ENCODE measurements at places on chromosomes 6 and 20. TPM values are rescaled to one million over a fixed set of nuclear protein-coding genes. Genes with fewer than 3 reads are reported as not detected.

TMC2 gene
- not detected for polyA plus RNA-seq

- H3K27me3 ChIP-seq: no peaks in the 10 kb centered on the region
- DNase-seq: no peak
- H3K36me3 ChIP-seq: no peaks in the 10 kb centered on the region
- H3K4me3 ChIP-seq: no peak overlapping the region
Observed at GRCh38 chr20:5586720-5587119, 163.5 kb upstream of the SHLD1 start.

DNA sequence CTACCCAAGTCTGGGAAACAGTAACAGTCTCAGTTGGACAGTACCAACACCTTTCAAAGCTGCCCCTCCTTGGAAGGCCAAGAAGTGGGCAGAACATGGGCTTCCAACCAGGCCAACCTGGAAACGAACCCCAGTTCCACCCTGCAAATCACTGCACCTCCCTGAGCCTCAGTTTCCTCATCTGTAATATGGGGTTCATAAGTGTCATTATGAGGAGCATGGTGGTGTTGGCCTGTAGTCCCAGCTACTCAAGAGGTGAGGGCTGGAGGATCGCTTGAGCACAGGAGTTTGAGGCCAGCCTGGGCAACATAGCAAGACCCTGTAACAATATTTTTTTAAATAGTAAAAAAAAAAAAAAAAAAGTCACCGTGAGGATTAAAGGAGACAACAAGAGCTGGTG, 34.5 kb downstream of the C20orf203 start:
- H3K4me1 ChIP-seq: no peaks in the 10 kb centered on the region
- DNase-seq: no peak
- H3K27ac ChIP-seq: no peak overlapping the region
- H3K36me3 ChIP-seq: no peaks in the 10 kb centered on the region

DNA sequence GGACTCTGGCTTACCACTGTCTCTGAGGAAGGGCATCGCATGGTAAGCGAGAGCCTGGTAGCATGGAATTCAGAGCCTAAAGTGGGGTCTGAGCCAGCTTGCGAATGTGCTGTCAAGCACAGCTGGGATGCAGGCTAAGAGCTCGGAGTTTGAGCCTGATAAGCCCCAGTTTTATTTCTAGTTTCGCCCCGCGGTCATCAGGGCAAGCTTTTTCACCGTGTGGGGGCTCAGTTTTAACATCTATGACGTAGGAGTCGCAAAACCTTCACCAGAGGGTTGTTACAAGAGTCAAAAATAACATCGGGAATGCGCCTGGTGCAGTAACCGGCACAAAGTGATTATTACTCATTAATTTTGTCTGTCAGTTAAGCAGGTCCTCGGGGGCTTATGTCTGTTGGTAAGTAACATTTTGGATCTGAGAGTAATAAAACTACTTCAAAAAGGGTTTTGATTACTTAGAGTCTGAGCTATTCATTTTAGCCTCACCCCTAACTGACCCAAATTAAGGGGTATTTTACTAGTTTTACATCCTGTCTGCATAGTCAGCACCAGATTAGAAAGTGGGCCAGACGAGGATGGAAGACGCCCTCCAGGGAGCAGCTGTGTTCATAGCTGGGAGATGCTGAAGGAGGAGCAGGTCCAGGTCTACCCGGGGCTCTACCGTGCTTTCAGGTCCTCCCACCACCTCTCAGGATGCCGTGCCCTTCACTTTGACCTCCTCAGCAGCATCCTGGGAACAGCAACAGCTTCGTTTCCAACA, 29.7 kb downstream of the SLC22A23 start:
- no peak for DNase-seq
- H3K27me3 ChIP-seq: no peaks in the 10 kb centered on the region
- H3K27ac ChIP-seq: no peak overlapping the region
- no peaks in the 10 kb centered on the region for H3K4me1 ChIP-seq

DNA sequence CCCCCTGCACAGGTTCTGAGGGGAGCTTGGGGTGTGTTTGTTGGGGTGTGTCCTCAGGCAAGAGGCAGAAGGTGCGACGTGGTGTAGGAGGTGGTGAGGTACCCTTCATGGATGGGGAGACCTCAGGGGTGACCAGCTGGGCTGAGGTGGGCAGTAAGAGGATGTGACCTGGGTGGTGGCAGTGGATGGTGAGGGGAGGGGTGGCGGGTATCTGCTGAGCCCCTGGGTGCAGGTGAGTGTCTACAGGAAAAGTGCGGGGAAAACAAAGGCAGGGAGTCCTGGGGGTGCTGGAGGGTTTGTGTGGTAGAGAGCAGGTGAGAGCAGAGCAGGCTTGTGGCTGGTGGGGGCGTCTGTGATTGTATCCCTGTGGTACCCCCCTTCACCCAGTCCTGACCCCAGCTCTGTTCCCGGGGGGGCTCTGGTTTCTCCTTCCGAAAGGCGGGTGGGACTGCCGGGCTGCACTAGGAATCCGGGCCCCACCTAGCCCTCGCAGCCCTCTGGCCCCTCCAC, 631 bp downstream of the RAET1L start:
- H3K4me3 ChIP-seq: no peak overlapping the region
- no peak overlapping the region for H3K27ac ChIP-seq
- DNase-seq: no peak
- peaks cover 23% of the 10 kb centered on the region for H3K27me3 ChIP-seq
- no peaks in the 10 kb centered on the region for H3K4me1 ChIP-seq

- no peaks in the 10 kb centered on the region for H3K4me1 ChIP-seq
- H3K4me3 ChIP-seq: no peak overlapping the region
- no peak for DNase-seq
- H3K27me3 ChIP-seq: no peaks in the 10 kb centered on the region
- H3K36me3 ChIP-seq: no peaks in the 10 kb centered on the region
- H3K27ac ChIP-seq: no peak overlapping the region
Observed at GRCh38 chr6:133393891-133394290, 152.7 kb downstream of the EYA4 start.

NFATC2 gene
- polyA plus RNA-seq: 1.2 TPM

CD93 gene
- 0.01 TPM for polyA plus RNA-seq

GRCh38 chr20:38108986-38109541, 56.0 kb downstream of the TGM2 start:
- peak overlapping the region; percentile 65 for H3K27ac ChIP-seq
- DNase-seq: peak; percentile 97
- H3K36me3 ChIP-seq: no peaks in the 10 kb centered on the region
- no peak overlapping the region for H3K4me3 ChIP-seq
- H3K4me1 ChIP-seq: peaks cover 19% of the 10 kb centered on the region

TSPO2 gene
- not detected for polyA plus RNA-seq

GRCh38 chr6:49636713-49637349, at the start of gene RHAG:
TSS of gene RHAG (minus strand) at chr6:49636839. CDS start at chr6:49636812, 27 bp downstream.
- no peaks in the 10 kb centered on the region for H3K27me3 ChIP-seq
- no peak for DNase-seq
- H3K27ac ChIP-seq: no peak within 1 kb of the TSS
- H3K4me3 ChIP-seq: no peak within 1 kb of the TSS

DNA sequence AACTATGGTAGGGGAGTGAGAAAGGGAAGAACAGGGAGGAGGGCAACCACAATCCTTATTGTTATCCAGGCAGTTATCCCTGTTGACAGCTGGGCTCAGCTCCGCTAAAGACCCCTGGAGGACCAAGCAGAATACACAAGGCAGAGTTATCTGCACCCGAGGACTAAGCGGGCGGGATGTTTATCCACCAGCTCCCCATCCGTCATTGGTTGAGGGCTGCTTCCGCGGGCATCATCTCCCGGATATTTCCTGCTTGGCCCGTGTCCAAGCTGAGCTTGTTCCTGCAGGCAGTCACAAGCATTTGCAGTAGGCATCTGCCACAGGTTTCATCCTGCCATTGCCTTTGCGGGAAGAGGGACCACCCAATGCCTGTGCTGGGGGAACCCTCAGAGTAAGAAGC, 102.1 kb downstream of the DLGAP4 start:
- no peak overlapping the region for H3K4me3 ChIP-seq
- H3K27ac ChIP-seq: no peak overlapping the region
- DNase-seq: no peak
- no peaks in the 10 kb centered on the region for H3K4me1 ChIP-seq

MYT1 gene
- polyA plus RNA-seq: not detected

GRCh38 chr20:13396826-13397225, 175.8 kb downstream of the ISM1 start:
- no peaks in the 10 kb centered on the region for H3K36me3 ChIP-seq
- no peak overlapping the region for H3K4me3 ChIP-seq
- H3K27ac ChIP-seq: no peak overlapping the region
- H3K27me3 ChIP-seq: no peaks in the 10 kb centered on the region

- no peak for DNase-seq
- no peak overlapping the region for H3K27ac ChIP-seq
- no peak overlapping the region for H3K4me3 ChIP-seq
- H3K4me1 ChIP-seq: no peaks in the 10 kb centered on the region
- no peaks in the 10 kb centered on the region for H3K27me3 ChIP-seq
Observed at GRCh38 chr6:12882761-12883290, 166.3 kb downstream of the PHACTR1 start.

- no peaks in the 10 kb centered on the region for H3K36me3 ChIP-seq
- no peak for DNase-seq
- H3K27ac ChIP-seq: no peak overlapping the region
- H3K27me3 ChIP-seq: no peaks in the 10 kb centered on the region
Observed at GRCh38 chr20:33826270-33826897, 15.2 kb downstream of the CHMP4B start.

RRAGD gene
- polyA plus RNA-seq: 0.08 TPM

ADTRP gene
- polyA plus RNA-seq: 0.23 TPM

DNA sequence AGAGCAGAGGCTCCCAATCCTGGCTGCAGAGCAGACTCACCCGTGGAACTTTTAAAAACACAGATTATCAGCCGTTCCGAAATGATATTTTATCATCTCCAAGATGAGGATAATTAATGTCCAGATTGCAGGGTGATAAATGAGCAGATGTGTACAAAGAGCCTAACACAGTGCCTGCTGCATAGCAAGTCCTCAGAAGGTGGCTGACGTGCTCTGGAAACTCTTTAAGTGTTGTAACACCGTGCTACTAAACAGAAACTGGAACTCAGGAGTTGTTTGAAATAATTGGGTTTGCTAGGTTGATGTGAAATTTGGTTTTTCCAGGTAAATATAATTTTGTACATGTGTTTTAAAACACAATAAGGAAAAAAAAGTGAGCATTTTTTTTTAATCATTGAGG, 118.0 kb downstream of the ARMC2 start:
- H3K4me1 ChIP-seq: no peaks in the 10 kb centered on the region
- DNase-seq: no peak
- no peaks in the 10 kb centered on the region for H3K36me3 ChIP-seq
- H3K4me3 ChIP-seq: no peak overlapping the region

KHDRBS2 gene
- polyA plus RNA-seq: not detected

DNA sequence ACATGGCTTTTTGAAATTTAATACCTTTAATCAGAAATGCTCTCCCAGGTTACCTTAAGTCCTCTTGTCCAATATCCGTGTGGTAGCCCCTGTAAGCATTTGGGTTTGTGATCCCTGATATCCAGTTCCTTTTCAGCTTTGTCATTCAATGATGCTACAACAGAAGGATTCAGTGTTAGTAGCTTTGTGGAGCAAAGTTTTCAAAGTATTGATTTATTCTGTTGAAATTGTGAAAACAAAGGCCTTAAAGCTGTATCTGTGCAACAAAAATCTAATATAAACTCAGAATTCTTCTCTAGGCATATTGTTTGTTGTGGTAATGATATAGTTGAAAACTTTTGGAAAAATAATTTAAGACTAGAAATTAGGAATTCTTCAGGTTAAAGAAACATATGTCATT, 91.9 kb downstream of the ADGRB3 start:
- DNase-seq: no peak
- H3K27me3 ChIP-seq: no peaks in the 10 kb centered on the region
- no peaks in the 10 kb centered on the region for H3K4me1 ChIP-seq
- no peaks in the 10 kb centered on the region for H3K36me3 ChIP-seq
- H3K27ac ChIP-seq: no peak overlapping the region

GRCh38 chr6:84767526-84768201, 3.3 kb upstream of the TBX18 start:
- peaks cover 54% of the 10 kb centered on the region for H3K27me3 ChIP-seq
- no peaks in the 10 kb centered on the region for H3K4me1 ChIP-seq
- H3K27ac ChIP-seq: no peak overlapping the region
- no peak overlapping the region for H3K4me3 ChIP-seq
- no peak for DNase-seq

DNA sequence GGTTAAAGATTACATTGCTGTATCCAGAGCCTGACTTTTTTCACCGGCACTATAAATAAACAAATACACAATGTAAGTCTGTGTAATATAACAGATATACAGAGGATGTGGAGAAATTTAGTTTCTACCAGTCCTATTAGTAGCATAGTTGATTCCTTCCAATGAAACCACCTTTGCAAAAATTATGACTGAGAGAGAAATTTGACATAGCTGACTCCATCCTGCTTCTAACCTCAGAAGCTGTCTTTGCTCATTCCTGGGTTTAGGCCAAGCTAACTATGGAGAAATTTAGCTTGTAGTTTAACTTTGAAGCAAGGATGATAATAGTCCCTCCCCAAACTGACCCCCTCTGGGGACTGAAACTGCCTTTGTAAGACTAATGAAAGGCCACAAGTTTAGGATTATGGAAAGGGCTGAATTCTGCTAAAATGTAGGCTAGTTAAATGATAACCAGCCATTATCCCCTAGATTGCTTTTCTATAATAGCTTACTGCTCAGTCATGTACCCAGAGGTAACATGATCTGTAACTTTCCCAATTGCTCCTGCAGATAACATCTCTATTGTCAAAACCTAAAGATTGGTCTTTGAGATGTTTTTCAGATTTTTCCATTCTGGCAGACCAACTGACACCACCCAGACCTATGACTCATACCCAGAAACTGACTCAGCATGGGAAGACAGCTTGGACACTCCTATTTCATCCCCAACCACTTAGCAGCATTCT, 172.8 kb upstream of the ARG1 start:
- no peaks in the 10 kb centered on the region for H3K36me3 ChIP-seq
- no peak overlapping the region for H3K27ac ChIP-seq
- no peaks in the 10 kb centered on the region for H3K4me1 ChIP-seq

DNA sequence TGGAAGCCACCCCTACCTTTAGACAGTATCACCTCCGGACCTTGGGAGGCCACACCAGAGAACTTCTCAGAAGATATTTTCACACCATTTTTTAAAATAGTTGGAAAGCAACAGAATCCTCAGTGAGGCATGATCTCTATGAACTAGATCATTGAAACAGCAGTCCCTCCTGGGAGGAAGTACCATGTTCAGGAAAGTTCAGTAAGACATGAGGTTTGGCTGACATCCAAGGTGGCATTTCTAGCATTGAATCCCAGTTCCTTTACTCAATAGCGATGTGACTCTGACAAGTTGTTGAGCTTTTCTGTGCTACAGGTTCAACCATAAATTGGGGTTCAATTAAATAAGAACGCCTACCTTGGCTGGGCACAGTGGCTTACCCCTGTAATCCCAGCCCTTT, 169.0 kb downstream of the TBC1D7 start:
- DNase-seq: no peak
- H3K27ac ChIP-seq: no peak overlapping the region
- H3K4me1 ChIP-seq: no peaks in the 10 kb centered on the region
- H3K4me3 ChIP-seq: no peak overlapping the region
- H3K27me3 ChIP-seq: no peaks in the 10 kb centered on the region

TFEB gene
- polyA plus RNA-seq: 1.9 TPM

- H3K27me3 ChIP-seq: no peaks in the 10 kb centered on the region
- peaks cover 7% of the 10 kb centered on the region for H3K4me1 ChIP-seq
- no peak overlapping the region for H3K4me3 ChIP-seq
- no peak overlapping the region for H3K27ac ChIP-seq
- peak; percentile 68 for DNase-seq
Observed at GRCh38 chr6:127464881-127465459, 5.8 kb upstream of the KIAA0408 start.

SLC13A3 gene
- 2.3 TPM for polyA plus RNA-seq

ANGPT4 gene
- not detected for polyA plus RNA-seq

BMP6 gene
- 0.20 TPM for polyA plus RNA-seq

CNBD2 gene
- polyA plus RNA-seq: 1.5 TPM

- no peaks in the 10 kb centered on the region for H3K4me1 ChIP-seq
- no peaks in the 10 kb centered on the region for H3K36me3 ChIP-seq
- no peak overlapping the region for H3K4me3 ChIP-seq
Observed at GRCh38 chr6:114281496-114281895, 61.3 kb downstream of the HS3ST5 start.
